ENCODE measurements at places on chromosomes 12 and 14.

- H3K4me3 ChIP-seq, result no peak overlapping the region
- H3K27me3 ChIP-seq, result no peaks in the 10 kb centered on the region
- no peaks in the 10 kb centered on the region for H3K36me3 ChIP-seq
These were observed 1.8 kb downstream of the PITPNM2 start for GRCh38 chr12:123149088-123149487.

- peaks cover 38% of the 10 kb centered on the region for H3K27me3 ChIP-seq
- H3K27ac ChIP-seq, result no peak overlapping the region
- no peak overlapping the region for H3K4me3 ChIP-seq
- no peaks in the 10 kb centered on the region for H3K36me3 ChIP-seq
- DNase-seq, result no peak
These were observed 50.7 kb upstream of the DLK1 start for GRCh38 chr14:100675699-100676684.

DNA sequence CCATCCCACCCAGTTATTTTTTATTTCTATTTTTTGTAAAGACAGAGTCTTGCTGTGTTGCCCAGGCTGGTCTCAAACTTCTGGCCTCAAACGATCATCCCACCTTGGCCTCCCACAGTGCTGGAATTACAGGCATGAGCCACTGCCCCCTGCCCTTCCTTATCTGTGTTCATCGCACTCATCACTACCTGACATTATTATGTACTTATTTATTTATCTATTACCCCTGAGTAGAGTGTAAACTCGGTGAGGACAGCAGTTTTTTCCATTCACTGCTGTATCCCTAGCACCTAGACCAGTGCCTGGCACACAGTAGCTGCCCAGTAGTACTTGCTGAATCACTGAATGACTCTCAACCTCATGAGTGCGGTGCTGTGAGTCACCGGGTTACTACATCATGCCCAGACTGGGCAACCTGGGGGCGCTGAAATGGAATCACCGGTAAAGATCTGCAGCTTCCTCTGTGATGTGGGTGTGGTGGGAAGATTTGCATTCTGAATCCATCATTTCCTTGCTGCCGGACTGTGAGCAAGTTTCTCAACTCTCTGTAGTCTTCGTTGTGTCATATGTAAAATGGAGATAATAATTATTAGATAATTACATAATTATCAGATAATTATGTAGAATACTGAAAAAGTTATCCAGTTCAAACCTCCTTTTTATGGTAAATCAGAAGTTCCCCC is 81.9 kb upstream of the USP44 start:
- peaks cover 22% of the 10 kb centered on the region for H3K4me1 ChIP-seq
- H3K27me3 ChIP-seq, result no peaks in the 10 kb centered on the region
- H3K27ac ChIP-seq, result peak overlapping the region; percentile 95
- DNase-seq, result peak; percentile 94
- peak overlapping the region; percentile 9 for H3K4me3 ChIP-seq
- no peaks in the 10 kb centered on the region for H3K36me3 ChIP-seq

- DNase-seq, result no peak
- no peaks in the 10 kb centered on the region for H3K36me3 ChIP-seq
- H3K4me1 ChIP-seq, result no peaks in the 10 kb centered on the region
- H3K27me3 ChIP-seq, result no peaks in the 10 kb centered on the region
These were observed 24.0 kb upstream of the CLEC4E start for GRCh38 chr12:8564656-8565055.

DNA sequence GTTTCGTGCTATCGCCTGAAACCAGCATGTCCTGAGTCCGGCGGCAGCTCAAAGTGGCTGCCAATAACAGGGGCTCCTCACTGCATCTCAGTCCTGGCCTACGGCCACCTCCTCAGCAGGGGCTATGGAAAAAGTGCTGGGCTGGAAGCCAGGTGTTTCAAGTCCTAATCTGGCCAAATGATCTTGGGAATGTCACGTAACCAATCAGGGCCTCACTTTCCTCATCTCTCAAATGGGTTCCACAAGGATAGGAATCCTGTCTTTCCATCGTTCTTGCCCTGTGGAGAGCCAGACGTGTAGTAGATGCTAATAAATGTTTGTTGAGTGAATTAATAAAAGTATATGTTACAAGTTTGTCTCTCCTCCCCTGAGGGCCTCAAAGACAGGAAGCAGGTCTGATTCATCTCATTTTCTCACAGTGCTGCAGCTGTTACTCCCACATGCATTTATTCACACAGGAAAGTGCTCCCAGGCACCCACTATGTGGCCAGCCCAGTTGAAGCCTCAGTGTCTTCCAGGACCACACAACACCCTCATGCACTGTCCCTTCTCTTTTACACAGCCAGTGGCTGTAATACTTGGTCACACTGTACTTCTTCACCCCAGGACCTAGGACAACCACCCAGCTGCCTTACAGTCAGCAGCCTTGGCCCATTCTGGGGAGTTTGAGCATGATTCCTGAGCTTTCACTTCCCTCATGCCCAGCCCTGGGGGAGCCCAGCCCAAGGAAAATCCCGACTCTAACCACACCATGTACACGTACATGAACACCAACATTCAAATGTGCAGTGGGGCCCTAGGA is 5.0 kb downstream of the CMKLR1 start:
- H3K27ac ChIP-seq, result no peak overlapping the region
- H3K4me1 ChIP-seq, result no peaks in the 10 kb centered on the region
- no peak overlapping the region for H3K4me3 ChIP-seq
- peaks cover 4% of the 10 kb centered on the region for H3K27me3 ChIP-seq

GRCh38 chr12:24600996-24601395 is 347.9 kb downstream of the BCAT1 start:
- H3K36me3 ChIP-seq, result no peaks in the 10 kb centered on the region
- H3K4me1 ChIP-seq, result peaks cover 11% of the 10 kb centered on the region
- peak; percentile 45 for DNase-seq
- H3K27ac ChIP-seq, result no peak overlapping the region
- H3K4me3 ChIP-seq, result no peak overlapping the region
- H3K27me3 ChIP-seq, result no peaks in the 10 kb centered on the region

GRCh38 chr12:93379326-93379980 is 1.7 kb downstream of the NUDT4 start:
- peak overlapping the region; percentile 62 for H3K4me3 ChIP-seq
- H3K27me3 ChIP-seq, result no peaks in the 10 kb centered on the region
- no peak for DNase-seq

DNA sequence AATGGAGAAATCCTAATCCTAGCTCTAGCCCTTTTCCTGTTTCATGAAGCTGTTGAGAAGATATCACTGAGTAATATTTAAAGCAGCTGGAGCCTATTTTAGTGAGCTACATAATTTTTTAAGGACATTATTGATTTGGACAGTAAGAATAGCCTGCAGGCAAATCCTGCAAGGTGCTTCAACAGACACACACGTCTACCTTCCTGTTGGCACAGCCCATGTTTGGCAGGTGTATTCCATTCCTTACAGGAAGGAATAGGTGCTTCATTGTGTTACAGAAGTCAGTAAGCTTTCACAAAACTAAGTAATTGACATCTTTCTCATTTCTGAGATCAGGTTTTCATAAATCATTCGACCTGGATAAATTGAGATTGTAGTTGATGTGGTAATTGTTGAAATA is 50.6 kb downstream of the FOXA1 start:
- no peaks in the 10 kb centered on the region for H3K4me1 ChIP-seq
- no peak overlapping the region for H3K27ac ChIP-seq
- no peaks in the 10 kb centered on the region for H3K27me3 ChIP-seq
- H3K4me3 ChIP-seq, result no peak overlapping the region
- no peak for DNase-seq
- no peaks in the 10 kb centered on the region for H3K36me3 ChIP-seq

DNA sequence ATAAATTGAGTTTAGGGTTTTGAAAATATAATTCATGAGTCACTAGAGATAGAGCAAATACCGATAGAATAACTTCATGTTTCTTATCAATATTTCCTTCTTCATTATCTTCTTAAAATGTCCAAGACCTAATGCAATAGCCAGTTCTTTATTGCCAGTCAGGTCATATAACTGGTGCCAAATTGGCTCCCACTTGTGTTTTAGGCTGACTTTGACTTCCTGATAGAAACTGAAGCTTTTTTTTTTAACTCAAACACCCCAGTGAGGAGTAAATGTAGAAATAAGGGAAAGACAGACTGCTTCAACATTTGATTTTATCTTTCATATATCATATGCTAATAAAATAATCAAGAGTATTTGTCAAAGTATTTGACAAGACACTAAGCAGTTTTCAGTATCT is 80.7 kb downstream of the ARMH4 start:
- no peak for DNase-seq
- no peaks in the 10 kb centered on the region for H3K36me3 ChIP-seq
- H3K27me3 ChIP-seq, result no peaks in the 10 kb centered on the region
- no peak overlapping the region for H3K4me3 ChIP-seq
- H3K4me1 ChIP-seq, result no peaks in the 10 kb centered on the region

DNA sequence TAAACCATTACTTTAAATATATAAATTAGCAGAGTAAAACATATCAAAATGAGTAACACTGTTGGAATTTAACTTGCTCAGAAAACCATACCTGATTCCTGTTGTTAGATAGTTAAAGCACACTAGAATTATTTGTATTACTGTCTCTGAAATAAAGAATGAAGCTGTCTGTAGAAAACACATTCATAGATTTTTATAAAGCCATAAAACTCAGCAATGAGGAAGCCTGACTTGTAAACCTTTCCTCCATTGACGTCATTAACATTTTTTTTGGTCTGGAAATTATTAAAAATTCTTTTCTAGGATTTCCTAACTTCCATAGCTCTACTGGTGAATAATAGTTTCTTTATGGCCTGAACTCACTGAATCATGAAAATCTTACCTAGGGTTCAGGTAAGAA is 147.6 kb downstream of the BRMS1L start:
- H3K4me3 ChIP-seq, result no peak overlapping the region
- H3K27ac ChIP-seq, result no peak overlapping the region
- H3K36me3 ChIP-seq, result no peaks in the 10 kb centered on the region
- no peaks in the 10 kb centered on the region for H3K27me3 ChIP-seq
- no peak for DNase-seq

DNA sequence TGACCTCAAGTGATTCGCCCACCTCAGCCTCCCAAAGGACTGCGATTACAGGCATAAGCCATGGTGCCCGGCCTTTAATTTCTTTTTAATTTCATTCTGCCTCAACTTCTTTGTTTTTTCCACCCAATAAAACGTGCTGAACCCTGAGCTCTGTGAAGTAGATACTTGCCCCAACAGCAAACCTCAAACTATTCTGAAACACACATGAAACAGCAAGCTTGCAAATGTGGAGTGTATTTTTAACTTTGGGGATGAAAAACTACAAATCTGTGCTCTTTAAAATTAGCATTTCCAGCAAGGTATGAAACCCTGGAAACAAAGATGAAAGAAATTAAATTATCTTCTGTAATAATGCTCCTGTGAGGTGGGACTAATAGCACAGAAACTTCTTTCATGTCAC is 246.6 kb downstream of the ANO6 start:
- no peak overlapping the region for H3K4me3 ChIP-seq
- H3K36me3 ChIP-seq, result no peaks in the 10 kb centered on the region
- DNase-seq, result no peak
- no peaks in the 10 kb centered on the region for H3K4me1 ChIP-seq

GRCh38 chr14:60067882-60068281 is 23.8 kb upstream of the PCNX4 start:
- no peak overlapping the region for H3K4me3 ChIP-seq
- H3K36me3 ChIP-seq, result no peaks in the 10 kb centered on the region
- no peak for DNase-seq

- H3K27me3 ChIP-seq, result no peaks in the 10 kb centered on the region
- H3K4me3 ChIP-seq, result no peak overlapping the region
- H3K36me3 ChIP-seq, result peaks cover 18% of the 10 kb centered on the region
These were observed 20.1 kb downstream of the ATP6V0A2 start for GRCh38 chr12:123732251-123732650.

Data from keratinocyte (primary cell).